ENCODE measurements at places on chromosomes 7 and 10. TPM values are rescaled to one million over a fixed set of nuclear protein-coding genes. Genes with fewer than 3 reads are reported as not detected.

Gene KIAA1549
- 21.6 TPM for total RNA-seq

Gene SYT15B
- not detected for total RNA-seq

Gene FGFR2
- total RNA-seq: 34.2 TPM

Gene FOXL3
- total RNA-seq: not detected

Gene CRYGN
- total RNA-seq: under 0.01 TPM

Gene EZH2
- total RNA-seq: 38.7 TPM

Gene C7orf33
- not detected for total RNA-seq

Gene COMTD1
- 20.0 TPM for total RNA-seq

Gene RSU1
- 33.0 TPM for total RNA-seq

Gene OR13A1
- under 0.01 TPM for total RNA-seq

Gene FKBP14
- 7.3 TPM for total RNA-seq

Gene EXOC6
- total RNA-seq: 113 TPM

Gene PLAU
- 0.82 TPM for total RNA-seq

Gene SH2B2
- 10.2 TPM for total RNA-seq

Gene AKR1D1
- not detected for total RNA-seq
